MV-4-11 (cell line): ENCODE measurements at places on chromosomes 1 and 21.
A peak's percentile ranks its signal among the peaks of the same experiment; 100 is the strongest.

DNA sequence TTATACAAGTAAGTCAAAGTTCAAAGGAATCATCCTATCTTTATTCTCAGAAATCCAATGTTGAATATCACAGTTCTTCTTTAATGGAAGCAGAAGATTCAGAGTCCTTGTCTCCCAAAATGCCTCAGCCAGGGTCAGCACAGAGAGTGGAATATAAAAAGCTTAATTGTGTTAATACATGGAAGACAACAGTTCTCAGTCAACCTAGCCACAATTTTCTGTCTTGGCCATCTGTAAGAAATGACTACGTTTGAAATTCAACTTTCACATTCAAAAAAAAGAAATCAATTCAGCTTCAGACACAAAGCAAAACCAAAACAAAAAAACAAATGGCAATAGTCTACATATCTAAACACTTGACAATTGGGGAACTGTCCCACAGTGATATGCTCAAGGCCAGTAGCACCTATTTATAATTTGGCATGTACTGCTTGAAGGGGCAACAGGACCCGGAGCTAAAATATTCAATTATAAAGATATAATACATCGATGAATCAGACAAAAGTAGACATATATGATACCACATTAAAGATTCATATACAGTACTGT lies 27.3 kb upstream of the GLIS1 start:
- DNase-seq, result no peak

- peak; percentile 55 for DNase-seq
Observed at GRCh38 chr1:21077085-21077484, 99.6 kb downstream of the EIF4G3 start.

GRCh38 chr1:9080705-9081291 lies 11.4 kb upstream of the SLC2A5 start:
- no peak for DNase-seq

DNA sequence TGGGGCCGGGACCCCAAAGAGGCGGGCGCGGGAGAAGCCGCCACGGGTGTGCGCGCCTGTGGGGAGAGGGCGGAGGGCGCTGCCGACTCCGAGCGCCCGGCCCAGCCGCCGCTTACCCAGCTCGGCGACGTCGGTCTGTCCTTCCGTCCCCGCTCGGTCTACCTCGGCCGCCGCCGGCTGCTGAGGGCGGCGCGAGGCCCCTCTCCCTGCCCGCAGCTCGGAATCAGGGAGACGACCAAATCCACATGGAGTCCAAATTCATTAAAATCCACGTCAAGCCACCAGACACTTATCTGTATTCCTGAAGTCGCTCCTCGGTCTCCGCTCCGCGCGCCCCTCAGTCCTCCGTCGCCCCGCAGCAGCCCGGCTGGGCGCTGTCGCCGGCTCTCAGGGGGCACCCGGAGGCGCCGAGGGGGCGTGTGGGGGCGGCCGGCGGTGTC lies 637 bp downstream of the PLXNA2 start:
- no peak for DNase-seq

DNA sequence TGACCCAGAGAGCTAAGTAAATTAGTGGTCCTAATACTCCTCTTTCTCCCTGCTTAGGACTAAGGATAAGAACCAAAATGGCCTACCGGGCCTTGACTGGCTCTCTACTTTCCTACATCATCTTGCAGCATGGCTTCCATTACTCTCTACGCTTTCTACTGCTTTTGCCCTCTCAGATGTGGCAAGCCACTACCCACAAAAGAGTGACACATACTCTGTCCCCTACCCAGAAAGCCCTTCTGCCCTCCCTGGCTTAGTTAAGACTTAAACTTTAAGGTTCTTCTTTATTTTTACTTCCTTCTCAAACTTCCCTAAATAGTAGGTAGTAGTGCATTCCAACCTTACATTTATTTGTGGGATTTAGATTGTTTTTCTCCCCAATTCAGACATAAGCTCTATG lies 228.1 kb downstream of the TPR start:
- DNase-seq, result peak; percentile 97

GRCh38 chr1:208737922-208738321 lies 493.7 kb upstream of the PLXNA2 start:
- no peak for DNase-seq

GRCh38 chr1:212976586-212976985 lies 26.2 kb downstream of the VASH2 start:
- no peak for DNase-seq

GRCh38 chr1:114455102-114455785 lies 55.8 kb downstream of the TRIM33 start:
- DNase-seq, result no peak

- DNase-seq, result no peak
Observed at GRCh38 chr1:20763417-20763816, 23.7 kb downstream of the HP1BP3 start.

DNA sequence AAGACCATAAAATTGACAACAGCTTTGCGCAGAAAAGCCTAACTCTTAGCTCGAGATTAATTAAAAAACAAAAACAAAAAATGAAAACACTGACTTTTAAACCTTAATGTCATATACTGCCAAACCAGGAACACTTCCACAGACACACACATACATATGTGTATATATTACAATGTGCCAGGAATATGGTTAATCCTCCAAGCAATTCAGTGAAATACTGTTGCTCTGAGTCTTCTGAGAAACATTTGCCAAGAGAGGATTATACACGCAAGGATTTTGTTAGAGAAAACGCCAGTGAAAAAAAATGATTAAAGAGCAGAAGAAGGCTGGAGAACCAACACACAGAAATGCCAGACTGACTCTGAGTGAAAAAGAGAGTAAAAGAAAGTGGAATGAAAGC lies 116.7 kb upstream of the CHRM3 start:
- no peak for DNase-seq

- DNase-seq, result no peak
Observed at GRCh38 chr1:226697151-226697928, 41.7 kb downstream of the ITPKB start.

DNA sequence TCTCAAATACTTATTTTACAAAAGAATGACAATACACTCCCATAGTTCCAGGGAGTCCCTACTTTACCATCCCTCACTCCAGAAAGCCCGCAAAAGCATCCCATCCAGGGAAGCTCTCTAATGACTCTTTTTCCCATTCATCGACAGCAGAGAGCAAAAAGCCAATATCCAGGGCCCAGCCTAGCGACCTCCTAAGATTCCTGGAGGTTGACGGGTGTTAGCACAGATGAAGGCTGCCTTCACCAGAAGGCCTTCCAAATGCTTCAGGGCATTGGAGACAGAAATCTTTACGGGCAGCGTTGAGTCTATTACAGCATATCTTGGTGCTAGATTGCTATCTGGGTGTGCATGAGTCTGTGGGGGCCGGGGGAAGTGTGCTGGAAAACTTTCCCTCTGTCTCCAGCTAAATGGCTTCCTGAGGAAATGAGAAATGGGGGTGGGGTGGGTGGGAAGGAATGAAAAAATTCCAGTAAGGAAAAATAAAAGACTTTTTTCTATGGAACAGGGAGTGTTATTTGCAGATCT lies 136.6 kb downstream of the PROX1 start:
- DNase-seq, result no peak

- no peak for DNase-seq
Observed at GRCh38 chr1:7983086-7983778, 21.7 kb downstream of the PARK7 start.
